ENCODE measurements at places on chromosomes 3 and 15.

- DNase-seq: no peak
These were observed 1.7 kb downstream of the EPB42 start for GRCh38 chr15:43218908-43219706.

GRCh38 chr3:9224490-9224889 is 25.0 kb downstream of the SRGAP3 start:
- no peak for DNase-seq

GRCh38 chr3:59317386-59317785 is 267.6 kb upstream of the CFAP20DC start:
- DNase-seq: no peak

GRCh38 chr3:113594066-113594465 is 61.7 kb downstream of the SIDT1 start:
- no peak for DNase-seq

DNA sequence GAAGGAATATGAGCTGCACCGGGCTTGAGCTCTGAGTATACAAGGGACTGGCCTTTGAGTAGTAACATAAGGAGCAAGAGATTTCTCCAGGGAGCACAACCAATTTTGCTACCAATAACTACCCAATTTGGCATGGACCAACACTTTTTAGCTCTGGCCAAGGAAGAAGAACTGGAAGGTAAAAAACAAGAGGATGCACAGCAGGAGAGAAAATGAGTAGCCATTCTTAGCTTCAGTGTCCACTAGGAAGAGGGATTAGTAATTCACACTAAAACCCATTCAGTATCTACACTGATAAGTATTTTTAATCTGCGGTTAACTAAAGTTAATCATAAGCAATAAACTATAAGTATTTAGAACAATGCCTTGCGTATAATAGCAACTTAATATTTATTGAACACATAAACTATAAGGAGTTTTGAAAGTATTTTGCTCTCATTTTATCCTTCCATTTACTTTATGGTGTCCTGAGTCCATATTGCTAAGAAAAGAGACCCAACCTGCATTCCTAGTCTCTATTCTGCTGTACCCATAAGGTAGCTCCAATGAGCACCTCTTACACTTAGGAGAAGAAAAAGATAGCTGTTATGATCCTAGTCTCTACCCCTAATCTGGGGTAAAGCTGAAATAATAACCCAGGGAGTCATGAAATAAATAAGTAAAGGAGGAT is 268.9 kb downstream of the IGSF11 start:
- DNase-seq: no peak

- no peak for DNase-seq
These were observed 651.0 kb upstream of the NAALADL2 start for GRCh38 chr3:174208161-174208560.

- DNase-seq: no peak
These were observed 625 bp upstream of the RBM15B start for GRCh38 chr3:51390246-51391074.

DNA sequence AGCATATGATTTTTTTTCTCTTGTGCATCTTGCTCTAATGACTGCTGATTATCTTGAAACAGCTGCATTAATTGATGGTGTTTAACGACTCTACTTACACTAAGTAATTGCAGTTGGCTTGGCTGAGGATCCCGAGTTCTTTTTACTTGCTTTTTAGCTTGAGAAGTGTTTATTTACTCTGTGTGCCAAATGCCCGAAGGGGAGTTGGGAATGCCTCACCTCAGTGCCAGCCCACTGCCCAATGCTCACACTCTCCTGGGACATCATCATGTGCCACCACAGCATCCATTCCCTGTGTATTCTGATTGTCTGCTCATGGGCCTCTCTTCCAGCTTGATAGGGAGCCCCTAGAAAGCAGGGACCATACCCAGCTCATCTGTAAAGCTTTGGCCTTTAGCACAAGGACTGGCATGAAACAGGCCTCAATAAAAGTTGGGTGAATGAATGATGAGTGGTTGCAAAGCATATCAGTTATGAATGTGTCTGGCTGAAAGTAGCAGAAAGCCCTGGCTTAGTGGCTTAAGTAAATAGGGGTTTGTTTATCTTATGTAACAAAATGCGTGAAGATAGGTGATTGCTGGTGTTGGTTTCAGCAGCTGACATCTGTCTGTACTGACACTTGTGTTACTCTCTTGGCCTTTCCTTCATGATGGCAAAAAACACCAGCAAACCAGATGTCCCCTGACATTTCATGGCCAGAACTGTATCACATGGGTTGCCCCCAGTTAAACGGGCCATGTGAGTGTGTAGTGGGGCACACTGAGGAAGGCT is 8.1 kb downstream of the PXYLP1 start:
- DNase-seq: no peak

GRCh38 chr3:131444180-131444579 is 58.6 kb downstream of the MRPL3 start:
- no peak for DNase-seq

DNA sequence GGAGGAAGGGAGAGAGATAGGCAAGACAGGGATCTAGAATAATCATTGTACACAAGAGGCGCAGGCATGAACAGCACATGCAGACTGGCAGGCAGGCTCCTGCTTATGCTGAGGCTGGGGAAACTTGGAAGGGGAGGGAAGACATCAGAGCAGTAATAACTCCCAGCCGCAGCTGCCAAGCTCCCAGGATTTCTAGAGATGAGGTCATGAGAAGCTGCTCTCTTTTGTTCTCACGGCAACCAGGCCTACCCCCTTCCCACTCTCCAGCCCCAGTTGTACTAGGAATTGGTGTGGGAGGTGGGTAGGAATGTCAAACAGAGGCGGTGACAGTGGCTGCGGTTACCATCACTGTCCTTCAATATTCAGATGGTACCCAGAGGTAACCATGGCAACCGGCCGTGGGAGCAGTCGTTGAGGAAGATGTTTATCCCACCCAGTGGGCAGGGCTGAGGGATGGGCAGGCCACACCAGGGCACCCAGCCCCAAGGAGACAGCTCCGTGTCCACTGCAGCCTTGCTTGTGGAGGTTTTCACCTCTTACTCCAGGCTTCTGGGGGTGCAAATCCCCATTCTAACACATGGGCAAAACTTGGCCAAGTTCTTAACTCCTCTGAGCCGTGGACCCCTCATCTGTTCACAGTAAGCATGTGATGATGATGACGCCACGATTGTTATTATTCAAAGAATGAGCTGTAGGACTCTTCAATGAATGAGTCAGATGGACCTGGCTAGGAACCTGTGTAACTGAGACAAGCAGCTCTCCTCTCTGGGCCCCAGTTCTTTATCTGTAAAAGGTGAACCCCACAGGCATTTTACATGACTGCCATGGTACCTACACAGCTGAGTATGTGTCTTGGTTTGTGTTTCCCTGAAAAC is 360.8 kb upstream of the PROK2 start:
- DNase-seq: no peak

DNA sequence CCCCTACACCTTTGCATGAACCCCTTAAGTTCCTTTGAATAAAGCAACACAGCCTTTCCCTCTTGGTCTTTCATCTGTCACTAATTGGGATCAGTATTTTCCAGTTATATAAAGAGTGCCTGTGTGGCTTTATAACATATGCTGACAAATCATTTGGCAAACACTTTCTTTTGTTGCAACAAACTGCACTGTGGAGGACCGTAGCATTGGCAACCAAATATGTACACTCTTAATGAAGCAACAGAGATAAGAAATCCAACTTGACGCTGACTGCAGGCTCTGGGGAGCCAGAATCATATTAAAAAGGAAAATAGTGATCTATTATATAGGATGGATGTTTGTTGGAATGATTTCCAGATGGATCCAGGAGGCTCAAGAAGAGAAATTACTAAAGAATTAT is 120.1 kb upstream of the PRICKLE2 start:
- DNase-seq: no peak

GRCh38 chr3:27553886-27554540 is 69.8 kb upstream of the SLC4A7 start:
- DNase-seq: no peak

DNA sequence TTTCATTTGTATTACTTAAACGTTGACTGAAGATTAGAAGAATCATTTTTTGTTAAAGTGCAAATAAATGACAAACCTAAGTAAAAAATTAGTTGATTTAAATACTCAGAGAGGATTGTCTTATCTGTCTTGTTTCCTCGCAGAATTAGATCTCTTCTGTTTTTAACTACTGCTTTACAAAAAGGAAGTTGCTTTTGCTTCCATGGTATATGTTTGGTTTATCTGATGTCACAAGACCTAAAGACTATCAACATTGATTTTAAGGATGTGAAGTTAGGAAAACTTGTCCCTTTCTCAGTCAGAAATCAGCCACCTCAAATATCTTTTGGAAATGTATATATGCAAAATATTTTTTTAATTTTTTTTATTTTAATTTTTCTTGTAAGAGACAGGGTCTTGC is 28.7 kb downstream of the GPR171 start:
- DNase-seq: no peak

GRCh38 chr3:142650001-142650693 is 54.0 kb downstream of the PLS1 start:
- no peak for DNase-seq

GRCh38 chr3:142027735-142028134 is 121.6 kb downstream of the TFDP2 start:
- DNase-seq: peak; percentile 16

GRCh38 chr3:88005066-88005465 is 53.7 kb downstream of the CGGBP1 start:
- no peak for DNase-seq

DNA sequence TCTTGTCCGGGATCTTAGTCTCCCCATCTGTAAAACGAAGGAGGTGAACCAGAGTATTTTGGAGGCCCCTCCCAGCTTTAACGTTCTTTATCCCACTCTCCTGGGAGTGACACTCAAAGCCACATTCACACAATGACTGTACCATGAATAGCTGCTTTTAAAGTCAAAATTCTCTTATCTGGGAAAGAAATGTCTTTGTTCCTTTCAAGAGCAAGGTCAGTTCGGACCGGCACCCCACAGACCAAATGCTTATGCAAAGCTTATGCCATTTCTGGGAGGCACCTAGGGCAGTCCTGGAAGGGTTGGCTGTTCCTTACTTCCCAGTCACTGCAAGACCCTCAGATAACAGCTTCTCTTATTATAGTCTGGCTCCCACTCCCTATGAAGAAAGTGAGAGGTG is 53.5 kb upstream of the WNT5A start:
- no peak for DNase-seq

GRCh38 chr3:114327665-114328064 is 33.8 kb downstream of the TIGIT start:
- DNase-seq: no peak

GRCh38 chr3:169813278-169813677 is 574 bp upstream of the LRRC34 start:
- DNase-seq: no peak

DNA sequence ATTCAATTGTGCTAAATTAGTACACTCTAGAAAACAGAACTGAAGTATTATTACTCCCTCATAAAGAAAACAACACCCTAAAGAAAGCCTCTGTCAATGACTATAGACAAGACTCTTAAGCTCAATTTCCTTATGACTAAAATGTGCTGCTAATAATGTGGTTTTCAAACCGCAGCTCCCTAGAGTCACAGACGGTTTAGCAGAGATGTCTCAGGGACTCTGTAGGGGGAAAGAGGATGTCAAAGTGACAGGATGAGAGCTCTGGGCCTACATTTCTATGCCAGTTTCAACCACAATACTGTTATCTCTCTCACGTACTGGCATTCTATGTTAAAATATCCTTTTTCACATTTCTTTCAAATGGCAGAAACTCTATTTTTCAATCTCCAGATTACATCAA is 37.6 kb upstream of the WDR49 start:
- DNase-seq: peak; percentile 71

DNA sequence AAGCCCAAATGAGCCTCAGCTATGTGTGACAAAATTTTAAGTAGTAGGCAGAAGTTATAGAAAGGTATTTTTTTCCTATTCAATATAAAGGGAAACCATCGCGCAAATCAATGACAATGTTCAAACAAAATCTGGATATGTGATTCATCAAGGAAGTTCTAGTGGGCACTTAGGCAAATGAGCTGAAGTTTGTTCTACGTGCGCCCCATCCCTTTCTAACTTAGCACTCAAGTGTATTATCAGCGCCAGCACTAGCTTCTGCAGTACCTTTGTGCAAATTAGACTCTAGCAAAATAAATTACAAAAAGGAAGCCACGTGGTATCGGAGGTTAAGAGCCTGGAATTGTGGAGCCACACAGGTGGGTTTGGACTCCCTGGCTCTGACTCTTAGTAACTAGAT is 91.1 kb downstream of the TBL1XR1 start:
- no peak for DNase-seq

DNA sequence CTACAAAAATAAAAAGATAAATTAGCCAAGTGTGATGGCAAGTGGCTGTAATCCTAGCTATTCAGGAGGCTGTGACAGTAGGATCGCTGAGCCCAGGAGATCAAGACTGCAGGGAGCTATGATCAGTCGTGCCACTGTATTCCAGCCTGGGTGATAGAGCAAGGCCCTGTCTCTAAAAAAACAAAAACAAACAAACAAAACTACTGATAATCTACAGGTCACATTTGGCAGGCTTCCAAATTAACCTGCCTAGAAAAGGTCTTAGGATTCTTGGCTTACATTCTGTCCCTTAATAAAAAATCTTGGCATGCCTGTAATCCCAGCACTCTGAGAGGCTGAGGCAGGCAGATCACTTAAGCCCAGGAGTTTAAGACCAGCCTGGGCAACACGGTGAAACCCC is 33.4 kb upstream of the SETD2 start:
- no peak for DNase-seq

GRCh38 chr3:18679238-18679637 is 254.1 kb upstream of the SATB1 start:
- DNase-seq: no peak

- no peak for DNase-seq
These were observed 58.4 kb downstream of the RBM6 start for GRCh38 chr3:49998326-49998725.

GRCh38 chr3:105606016-105606415 is 239.3 kb downstream of the ALCAM start:
- no peak for DNase-seq

- no peak for DNase-seq
These were observed at the start of gene MAP1A for GRCh38 chr15:43517354-43518196. MAP1A (plus strand) TSS chr15:43517608; CDS start chr15:43521474, 3,866 bp downstream.

GRCh38 chr3:154971341-154971740 is 108.8 kb upstream of the MME start:
- no peak for DNase-seq

DNA sequence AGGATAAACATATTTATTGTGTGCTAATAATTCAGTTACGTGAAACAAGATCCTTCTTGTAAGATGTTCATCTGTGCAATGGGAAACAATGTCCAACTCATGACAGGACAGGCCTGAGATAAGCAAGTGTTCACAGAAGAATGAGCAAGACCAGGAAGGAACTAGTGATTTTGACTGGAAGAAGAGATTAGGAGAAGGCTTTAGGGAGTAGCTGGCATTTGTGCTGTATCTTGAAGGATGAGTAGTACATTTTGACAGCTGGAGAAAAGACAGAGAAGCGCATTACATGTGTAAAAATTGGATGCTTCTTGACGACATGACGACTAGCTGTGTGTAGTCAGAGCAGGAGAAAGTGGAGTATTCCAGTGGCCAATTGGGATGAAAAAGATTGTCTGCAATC is 48.4 kb downstream of the GBE1 start:
- no peak for DNase-seq

DNA sequence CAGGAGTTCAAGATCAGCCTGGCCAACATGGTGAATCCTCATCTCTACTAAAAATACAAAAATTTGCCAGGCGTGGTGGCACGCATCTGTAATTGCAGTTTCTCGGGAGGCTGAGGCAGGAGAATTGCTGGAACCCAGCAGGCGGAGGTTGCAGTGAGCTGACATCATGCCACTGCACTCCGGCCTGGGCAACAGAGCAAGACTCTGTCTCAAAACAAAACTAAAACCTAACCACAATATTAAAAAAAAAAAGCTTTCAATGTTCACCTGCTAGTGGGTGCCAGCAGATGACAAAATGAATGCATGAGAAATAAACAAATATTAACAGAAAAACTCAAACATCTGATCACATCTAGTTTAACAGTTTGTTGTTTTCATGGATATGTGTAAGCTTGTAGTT is 9.0 kb downstream of the SLC24A1 start:
- no peak for DNase-seq
